CD4-positive, alpha-beta T cell treated with Interleukin-17A for 1 hour (primary cell): ENCODE measurements at places on chromosomes 5 and 9.

GRCh38 chr5:142427529-142427928 lies 102.7 kb upstream of the SPRY4 start:
- no peak for DNase-seq

GRCh38 chr9:131651160-131651559 lies 88.7 kb downstream of the RAPGEF1 start:
- no peak for DNase-seq

GRCh38 chr5:111366388-111366787 lies 142.2 kb downstream of the CAMK4 start:
- DNase-seq: no peak

DNA sequence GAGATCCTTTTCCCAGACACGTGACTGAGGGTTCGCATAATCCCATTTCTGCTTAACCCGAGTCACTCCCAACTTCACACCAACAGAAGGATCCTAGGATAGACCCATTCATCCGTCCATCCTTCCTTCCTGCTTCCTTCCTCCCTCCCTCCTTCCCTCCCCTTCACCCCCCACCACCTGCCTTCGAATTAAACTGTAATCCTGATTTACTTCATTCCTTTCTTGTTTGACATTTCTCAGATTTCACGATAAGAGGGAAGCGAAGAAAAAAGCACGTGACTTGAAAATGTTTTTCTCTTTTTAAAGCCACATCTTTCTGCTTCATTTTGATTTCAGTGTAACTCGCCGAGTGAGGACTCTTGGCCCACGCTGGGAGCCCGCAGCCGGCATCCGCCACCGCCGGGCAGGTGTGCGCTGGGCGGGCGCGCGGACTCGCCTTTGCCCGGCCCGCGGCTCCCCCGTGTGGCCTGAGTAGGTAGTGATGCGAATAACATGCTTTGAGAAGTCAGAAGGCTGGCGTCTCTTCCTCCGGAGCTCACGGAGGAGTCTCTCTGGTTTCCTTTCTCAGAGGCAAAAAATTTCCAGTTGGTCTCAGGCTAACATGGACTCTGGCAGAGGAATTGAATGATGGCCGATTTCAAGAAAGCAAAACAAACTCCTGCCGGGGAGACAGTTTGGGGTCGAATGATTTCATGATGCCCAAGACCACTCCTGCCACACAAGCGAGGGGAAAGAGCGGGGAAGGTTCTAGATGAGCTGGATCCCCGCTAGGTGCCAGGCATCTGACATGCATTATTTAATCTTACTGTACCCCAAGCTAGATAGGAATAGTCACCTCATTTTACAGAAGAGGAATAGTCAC lies 117.7 kb downstream of the SLC12A2 start:
- peak; percentile 80 for DNase-seq

DNA sequence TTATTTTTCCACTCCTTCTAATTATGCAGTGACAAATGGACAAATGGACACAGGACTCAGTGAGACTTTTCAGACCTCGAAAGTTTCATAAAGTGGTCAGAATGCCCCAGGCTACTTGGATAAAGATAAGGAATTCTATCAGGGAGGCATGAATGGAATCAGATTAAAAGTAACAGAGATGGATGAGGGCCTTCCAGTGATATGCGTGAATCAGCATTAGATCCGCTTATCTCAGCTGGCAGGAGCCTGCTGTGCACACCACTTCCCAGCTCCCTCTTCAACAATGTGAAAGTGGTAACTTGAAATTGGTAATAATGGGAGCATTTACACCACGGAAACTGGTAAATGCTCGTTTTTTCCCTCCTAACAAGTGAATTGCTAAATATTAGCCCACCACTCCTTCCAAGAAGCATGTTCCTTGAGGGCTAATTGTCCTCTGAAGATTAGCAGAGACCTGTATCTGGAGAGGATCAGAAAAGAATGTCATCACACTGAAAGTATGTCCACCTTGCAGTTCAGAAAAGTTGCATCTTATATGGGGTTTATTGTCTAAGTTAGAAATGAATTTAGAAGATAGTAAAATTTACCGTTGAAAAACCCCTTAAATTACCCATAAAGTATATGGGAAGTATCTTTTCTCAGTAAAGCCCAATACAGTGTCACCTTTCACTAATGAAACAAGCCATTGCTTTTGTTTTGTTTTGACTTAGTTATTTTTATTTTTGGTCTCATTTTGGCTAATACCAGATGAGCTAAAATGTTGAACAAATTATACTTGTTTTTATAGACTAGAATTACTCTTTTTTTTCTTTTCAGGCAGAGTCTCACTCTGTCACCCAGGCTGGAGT lies 125.3 kb downstream of the DPYSL3 start:
- DNase-seq: no peak

DNA sequence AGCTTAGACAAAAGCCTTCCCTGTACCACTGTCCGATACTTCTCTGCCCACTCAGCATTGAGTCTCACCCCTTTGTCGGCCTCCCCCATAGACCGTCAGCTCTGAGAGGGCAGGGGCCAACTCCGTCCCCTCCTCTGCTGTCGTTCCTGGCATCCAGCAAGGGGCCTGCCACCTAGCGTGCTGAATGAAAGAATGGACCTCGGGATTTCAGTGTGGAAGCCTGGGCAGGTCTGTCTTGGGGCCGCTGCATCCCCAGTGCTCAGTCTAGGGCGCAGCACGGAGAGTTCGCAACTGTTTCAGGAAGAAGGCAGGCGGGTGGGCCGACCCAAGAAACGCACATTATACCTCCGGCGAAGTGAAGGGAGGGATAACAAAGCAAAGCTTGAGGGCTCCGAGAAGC lies 1.5 kb upstream of the TOR1B start:
- no peak for DNase-seq

DNA sequence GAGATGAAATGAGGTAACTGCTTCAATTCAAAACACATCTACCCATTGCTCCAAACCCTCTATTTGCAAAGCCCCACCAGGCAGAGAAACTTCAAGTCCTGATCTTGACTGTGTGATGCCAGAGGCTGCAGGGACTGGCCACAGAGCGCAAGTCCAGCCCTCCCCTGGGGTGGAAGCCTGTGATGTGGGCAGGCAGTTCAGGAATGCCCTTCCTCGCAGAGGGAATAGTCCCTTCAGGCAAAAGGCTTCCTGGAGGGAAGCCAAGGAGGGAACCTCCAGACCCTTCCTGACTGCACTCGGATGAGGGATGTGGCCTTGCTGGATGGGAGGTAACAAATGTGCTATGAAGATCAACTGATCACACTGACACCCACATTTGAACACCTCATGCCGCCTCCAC lies 131.2 kb downstream of the SLIT3 start:
- DNase-seq: no peak

DNA sequence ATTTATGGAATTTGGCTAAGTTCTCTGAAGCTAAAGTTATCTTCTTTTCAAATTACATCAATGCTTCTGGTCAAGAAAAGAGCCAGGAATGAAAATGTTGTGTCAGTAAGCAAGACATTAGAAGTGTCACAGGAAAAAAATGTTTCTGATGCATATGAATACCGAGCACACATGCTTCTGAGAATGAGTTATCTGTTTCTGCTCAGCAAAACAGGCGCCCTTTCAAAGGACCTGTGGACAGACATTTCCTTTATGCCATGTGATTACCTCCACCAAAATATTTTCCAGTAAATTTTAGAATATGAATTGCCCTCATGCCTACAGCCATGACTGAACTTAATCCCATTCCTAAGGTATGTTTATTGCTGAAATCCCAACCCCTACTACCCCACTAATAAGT lies 55.4 kb upstream of the RNF180 start:
- DNase-seq: no peak

DNA sequence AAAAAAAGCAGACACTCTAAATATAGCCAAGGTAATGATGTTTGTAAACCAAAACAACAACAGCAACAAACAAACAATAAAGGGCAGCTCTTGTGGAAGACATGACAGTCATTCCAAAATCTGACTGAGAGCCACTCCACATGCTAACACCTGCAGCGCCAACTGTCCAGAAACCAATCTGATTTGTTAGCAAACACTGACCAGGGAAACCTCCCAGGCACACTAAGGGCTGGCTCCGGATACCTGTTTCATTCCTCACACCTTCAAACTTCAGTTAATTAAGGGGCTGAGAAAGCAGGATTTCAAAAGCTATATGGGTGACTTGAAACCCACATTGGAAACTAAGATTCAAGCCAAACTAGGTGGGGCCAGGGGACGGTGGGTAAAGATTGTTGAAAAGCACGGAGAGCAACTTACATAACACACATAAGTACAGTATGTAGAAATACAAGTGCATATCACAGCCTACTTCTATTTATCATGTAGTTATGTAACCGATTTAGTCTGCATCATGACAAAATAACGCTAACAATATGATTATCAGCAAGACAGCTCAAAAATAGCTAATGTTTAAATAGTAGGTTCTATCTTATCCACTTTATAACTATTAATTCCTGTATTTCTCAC lies 203.6 kb downstream of the SEMA5A start:
- DNase-seq: no peak

- no peak for DNase-seq
These were observed 6.6 kb downstream of the GOLGA1 start for GRCh38 chr9:124934290-124934689.

GRCh38 chr9:32502464-32502863 lies 23.5 kb downstream of the RIGI start:
- no peak for DNase-seq

DNA sequence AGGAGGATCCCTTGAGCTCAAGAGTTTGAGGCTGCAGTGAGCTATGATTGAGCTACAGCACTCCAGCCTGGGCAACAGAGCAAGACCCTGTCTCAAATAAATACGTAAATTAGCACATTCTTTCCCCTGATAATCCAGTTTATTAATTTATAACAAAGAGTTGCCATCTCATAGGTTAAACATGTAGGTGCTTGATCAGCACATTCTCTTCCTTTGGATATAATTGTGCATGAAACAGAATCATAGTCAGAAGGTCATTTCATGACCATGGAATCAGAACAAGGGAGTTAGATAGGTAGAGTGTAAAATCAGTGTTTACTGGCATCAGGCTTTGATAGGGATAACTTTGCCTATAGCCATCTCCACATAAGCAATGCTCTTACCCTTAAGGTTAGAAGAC lies 43.0 kb upstream of the KIAA1958 start:
- no peak for DNase-seq

DNA sequence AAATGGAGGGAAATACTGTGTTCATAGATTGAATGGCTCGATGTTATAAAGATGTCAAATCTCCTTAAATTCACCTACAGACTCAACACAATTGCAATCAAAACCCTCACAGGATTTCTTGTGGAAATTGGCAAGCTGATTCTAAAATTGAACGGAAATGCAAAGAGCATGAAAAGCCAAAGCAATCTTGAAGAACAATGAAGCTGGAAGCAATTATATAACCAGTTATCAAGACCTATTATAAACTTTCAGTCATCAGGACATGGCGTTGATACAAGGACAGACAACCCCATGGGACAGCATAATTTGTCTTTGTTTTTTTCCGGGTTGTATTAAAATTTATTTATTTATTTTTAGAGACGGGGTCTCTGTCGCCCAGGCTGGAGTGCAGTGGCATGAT lies 53.5 kb upstream of the OTULINL start:
- no peak for DNase-seq

- no peak for DNase-seq
These were observed 370.4 kb upstream of the GRAMD2B start for GRCh38 chr5:126052791-126053190.

DNA sequence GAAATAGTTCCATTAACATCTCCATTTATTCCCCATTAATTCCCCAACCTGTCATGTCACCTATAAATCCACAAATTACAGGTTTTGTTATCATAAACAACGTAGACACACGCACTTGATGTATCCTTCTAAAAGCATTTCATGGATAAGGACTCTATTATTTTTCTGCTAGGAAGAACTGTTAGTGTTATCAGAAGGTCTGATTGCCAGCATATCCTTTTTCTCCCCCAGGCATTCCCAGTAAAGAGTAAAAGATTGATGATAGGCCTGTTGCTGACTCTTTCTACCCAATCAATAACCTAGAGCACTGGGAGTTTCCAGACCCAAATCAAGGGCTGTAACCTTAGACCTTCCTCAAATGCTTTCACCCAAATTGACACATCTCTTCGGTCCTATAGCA lies 60.8 kb downstream of the RFK start:
- DNase-seq: no peak

GRCh38 chr5:32880796-32881195 lies 169.7 kb downstream of the NPR3 start:
- DNase-seq: no peak

DNA sequence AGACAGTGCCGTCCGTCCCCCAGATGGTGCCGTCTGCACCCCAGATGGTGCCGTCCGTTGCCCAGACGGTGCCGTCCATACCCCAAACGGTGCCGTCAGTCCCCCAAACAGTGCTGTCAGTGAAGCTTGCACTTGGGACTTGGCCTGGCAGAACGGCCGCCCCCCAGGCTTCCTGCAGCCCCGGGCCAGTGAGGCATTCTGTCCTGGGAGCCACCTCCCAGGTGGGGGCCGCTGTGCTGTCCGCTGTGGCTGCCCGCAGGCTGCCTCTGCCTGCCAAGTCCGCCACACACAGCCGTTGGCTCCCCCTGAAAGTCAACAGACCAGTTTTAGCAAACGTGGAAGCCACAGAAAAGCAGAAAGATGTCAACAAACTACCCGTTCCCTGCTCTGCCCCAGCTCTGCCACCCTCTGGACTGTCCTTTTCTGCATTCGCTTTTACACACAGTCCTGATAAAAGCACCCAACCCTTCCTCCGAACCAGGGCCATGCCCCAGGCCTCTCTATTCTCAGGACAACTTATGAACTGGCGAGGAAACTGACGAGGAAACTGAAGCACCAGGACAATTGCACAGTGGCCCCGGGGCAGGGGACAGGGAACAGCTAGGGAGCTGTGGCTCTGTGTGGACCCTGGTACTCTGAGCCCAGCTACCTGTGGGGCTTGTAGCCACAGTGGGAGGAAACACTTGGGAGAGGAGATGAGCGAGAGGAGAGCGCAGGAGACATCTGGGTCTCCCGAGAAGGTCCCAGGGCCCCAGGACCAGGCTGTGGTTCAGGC lies 39.6 kb upstream of the RXRA start:
- DNase-seq: no peak

GRCh38 chr9:29691758-29692407 lies 2118.6 kb upstream of the C9orf72 start:
- no peak for DNase-seq

GRCh38 chr9:87872079-87872624 lies 10.5 kb upstream of the SPATA31E1 start:
- DNase-seq: no peak

GRCh38 chr5:140420226-140420570 lies 18.6 kb downstream of the ANKHD1 start:
- no peak for DNase-seq

GRCh38 chr5:8865686-8866374 lies 680.0 kb downstream of the SEMA5A start:
- no peak for DNase-seq

DNA sequence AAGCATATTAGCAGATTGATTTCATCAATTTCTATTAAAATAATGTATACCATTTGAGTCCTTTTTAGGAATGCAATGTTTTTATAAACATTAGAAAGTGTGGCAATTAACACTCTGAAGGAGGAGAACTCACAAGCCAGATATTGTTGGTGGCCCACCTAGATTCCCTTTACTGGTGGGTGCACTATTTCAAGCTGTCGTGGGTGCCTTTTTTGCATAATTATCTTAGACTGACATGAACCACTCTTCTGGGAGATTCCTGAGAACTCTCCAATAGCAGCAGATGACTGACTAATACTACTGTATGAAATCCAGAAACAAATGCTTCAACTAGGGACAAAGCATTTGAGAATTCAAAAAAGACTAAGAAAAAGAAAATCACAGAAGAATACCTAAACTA lies 526.0 kb downstream of the CDH18 start:
- DNase-seq: no peak
